ENCODE measurements at places on chromosomes 6 and 20.

DNA sequence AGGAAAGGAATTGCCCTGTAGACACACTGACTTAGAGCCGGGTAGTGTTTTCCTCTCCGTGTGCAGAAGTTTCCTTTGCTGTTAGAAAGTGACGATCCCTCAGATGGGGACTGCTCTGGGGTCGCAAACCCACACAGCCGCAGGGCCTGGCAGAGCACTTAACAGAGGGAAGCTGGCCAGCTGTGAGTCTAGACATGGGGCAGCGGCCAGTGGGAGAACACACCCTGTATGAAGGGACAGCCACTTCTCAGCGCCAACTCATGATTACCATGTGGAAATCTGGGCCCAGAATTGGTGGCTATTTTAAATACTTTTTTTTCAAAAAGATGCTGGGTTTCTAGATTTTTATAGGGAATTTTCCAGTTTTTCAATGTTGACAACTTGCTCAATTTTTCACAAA, 39.4 kb downstream of the SLC9A8 start:
- no peak for DNase-seq

DNA sequence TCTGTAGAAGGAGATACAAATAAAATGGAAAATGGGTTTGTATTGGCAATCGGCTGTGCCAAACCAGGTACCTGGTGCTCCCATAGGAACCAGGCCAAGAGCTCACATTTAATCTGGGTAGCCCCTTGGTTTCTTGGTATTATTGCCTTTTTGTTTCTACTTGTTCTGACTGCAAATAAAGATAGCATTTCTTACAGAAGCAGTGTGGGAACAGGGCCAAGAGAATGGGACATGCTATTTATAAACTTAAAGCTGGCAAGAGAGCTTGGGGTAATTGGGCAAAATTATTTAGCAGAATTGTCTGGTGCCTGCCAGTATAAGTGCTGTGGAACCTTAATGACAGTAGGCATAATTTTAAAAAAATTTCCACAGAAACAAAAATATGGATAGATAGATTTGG, 113.5 kb upstream of the GLP1R start:
- no peak for DNase-seq

GRCh38 chr6:37785663-37786270, 33.8 kb upstream of the ZFAND3 start:
- no peak for DNase-seq

DNA sequence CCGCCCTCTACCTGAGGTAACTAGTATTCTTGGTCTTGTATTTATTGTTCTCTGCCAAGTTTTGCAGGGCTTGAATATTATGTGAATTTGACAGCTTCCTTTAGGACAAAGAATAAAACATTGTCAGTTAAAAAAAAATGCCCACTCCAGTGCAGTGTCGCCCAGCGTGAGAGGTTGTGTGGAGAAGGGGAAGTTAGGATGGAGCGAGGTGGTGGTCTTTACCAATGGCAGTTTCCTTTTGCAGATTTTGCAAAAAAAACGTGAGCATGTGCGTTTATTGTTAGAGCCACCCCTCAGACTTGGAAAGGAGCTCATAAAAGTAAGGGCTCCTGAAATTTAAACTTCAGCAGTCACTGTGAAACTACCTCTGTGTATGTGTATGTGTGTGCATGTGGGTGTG, 28.3 kb downstream of the UST start:
- DNase-seq = no peak

GRCh38 chr6:41768545-41769308, 11.0 kb downstream of the FRS3 start:
- no peak for DNase-seq

DNA sequence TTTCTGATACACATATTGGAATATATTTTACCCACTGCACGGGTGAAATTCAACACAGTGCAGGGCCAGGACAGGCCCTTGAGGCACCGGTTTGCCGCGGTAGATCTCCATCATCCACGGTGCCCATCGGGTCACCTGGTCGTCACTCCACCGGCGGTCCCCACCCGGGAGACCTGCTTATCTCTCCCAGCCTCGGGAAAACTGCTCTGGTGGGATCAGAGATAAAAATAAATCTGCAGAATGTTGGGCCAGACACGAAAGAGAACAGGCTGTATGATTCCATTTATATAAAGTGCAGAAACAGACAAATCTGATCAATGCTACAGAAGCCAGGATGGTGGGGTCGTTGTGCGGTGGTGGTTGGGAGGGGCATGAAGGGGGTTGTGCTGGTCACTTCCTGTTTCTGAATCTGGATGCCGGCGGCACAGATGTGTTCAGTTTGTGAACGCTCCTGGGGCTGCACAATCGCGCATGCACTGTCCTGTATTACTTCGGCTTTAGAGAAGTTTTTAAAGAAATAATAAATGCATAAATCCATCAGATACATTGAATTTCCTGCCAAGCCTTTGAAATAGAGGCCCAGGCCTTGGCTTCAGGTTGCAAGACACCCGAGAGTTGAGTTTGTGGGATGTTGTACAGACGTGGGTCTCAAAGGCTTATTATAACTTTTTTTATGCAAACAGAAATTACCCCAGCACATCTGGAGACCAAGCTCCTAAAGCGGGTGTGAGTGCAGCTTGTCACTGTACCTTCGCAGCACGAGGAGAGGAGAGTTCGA, 54.3 kb downstream of the ANKRD60 start:
- no peak for DNase-seq

Data from NCI-H1092 (cell line).